ENCODE measurements at places on chromosomes 2 and 18.

DNA sequence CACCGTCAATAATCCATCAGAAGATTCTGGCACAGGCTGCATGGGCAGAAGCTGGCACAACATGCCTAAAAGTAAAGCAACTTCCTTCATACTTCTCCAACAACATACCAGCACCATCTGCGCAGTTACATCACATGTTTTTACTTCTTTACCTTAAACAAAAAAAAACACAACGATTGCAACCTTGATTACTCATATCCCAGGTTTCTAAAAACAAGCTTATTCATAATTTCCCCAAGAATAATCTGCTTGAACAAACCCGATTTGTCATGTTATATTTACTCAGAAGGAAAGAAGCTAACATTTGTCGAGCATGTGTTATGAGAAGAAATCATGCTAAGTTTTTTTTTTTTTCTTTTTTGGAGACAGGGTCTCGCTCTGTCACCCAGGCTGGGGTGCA is 54.7 kb downstream of the THADA start:
- no peak for DNase-seq

DNA sequence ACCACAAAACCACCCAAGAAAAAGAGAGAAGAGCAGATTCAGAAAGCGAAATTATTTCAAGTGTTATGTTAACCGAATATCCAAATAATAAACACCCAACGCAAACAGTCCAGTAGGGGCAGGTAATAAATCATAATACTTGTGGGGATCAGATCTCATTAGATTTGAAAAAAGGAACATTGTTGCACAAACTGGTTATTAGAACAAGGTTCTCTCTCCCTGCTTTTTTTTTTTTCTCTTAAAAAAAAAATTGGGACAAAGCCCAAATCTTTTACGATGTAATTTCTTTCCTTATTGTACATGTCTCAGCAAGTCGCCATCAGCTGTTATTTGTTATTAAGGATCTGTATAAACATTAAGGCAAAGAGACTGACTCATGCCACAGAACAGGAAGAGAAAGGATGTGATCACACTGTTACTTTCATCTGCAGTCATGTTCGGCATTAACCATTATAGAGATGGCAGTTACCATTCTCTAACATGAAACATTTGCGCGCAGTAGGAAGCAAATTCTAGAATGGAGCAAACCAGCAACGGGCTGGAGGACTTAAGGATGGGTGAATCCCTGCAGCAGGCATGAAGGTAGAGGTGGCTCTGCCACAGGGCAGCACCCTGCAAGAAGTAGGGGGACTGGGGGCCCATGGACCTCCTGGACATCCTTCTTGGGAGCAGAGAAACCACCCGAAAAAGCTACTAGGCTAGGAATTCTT is 42.0 kb downstream of the EPHA4 start:
- DNase-seq: no peak

DNA sequence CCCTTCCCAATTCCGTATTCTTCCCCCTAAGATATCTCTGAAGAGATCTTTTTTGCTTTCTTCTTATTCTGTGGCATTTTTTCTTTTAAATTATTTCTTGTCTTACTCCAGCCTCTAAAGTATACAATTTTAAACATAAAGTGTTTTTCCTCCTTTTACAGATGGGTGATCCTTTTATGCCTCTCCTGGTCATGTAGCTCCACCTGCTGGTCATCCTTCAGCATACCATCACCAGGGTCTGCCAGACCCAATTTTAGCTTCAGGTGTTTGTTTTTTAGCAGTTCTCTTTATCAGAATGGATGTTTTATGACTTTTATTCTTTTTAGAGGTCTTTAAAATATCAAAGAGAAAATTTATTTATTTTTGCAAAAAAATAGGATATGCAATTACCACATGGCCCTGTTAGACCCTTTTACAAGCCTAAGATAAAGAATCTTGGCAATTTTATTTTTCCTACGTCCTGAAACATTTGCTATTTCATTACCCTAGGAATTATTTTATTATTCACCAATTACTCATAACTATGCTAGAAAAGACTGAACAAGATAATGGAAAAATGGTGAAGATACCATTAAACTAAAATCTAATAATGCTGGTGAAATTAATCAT is 55.5 kb downstream of the PIGN start:
- DNase-seq: no peak

DNA sequence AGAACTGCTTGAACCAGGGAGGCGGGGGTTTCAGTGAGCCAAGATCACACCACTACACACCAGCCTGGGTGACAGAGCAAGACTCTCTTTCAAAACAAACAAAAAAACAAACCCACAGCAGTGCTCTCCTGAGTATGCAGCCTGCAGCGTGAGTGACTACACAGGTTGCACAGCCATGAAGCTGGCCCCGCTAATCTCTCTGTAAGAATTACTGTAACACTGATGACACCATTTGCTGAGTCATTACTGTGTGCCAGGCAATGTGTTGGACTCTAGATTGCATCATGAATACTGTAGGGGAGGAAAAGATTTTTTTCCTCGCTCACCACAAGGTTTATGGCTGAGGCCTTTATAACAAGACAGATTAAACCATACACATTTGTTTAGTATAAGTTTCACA is 118.6 kb upstream of the ATP8B1 start:
- DNase-seq: no peak

DNA sequence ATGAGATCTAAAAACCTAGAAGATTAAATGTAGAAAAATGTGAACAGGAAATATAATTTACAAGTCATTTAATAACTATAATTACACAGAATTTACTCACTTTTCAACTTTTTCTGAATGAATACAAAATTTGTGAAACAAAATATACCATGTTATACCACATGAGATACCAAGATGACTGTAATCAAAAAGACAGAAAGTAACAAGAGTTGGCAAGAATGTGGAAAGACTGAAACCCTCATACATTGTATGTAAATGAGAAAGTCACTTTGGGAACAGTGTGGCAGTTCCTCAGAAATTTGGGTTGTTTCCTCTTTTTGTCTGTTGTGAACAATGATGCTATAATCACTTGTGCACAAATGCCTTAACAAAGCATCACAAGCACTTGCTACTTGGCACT is 145.4 kb upstream of the ZNF804A start:
- no peak for DNase-seq

DNA sequence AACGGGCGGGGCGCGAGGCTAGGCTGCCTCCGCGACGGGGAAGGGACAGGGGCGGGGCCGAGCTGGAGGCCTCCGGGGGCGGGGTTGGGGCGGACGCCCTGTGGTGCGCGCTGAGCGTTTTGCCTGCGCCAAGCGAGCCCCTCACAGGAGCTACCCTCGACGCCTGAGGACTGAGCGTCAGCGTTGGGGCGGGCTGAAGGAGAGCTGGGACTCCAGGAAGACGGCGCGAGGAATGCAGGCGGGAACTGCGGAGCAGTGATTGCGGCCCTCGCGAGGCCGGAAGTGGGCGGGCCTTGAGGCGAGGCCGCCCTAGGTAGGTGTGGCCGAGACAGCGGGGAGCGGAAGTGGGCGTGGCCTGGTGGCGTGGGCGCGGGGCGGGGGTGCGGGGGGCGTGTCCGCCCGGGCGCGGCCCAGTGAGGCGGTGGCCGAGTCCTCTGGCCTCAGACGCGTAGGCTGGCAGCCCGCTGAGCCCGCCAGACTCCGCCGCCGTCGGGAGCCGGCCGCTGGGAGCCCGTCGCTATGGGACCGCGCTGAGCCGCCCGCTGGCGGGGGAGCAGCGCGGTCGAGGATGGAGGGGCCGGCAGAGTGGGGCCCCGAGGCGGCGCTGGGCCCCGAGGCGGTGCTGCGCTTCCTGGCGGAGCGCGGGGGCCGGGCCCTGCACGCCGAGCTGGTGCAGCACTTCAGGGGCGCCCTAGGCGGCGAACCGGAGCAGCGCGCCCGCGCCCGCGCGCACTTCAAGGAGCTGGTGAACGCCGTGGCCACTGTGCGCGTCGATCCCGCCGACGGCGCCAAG is at the start of the genes SEPTIN10 and SOWAHC:
Gene SEPTIN10 (minus strand): TSS at position 45 of the 793 bp plus-strand sequence. CDS start 139 bp downstream, outside the sequence.
Gene SOWAHC (plus strand): TSS at position 443 of the 793 bp plus-strand sequence. CDS start 126 bp downstream, at position 569.
- peak; percentile 97 for DNase-seq

- DNase-seq: no peak
Observed at GRCh38 chr2:235433860-235434259, 60.0 kb upstream of the AGAP1 start.

DNA sequence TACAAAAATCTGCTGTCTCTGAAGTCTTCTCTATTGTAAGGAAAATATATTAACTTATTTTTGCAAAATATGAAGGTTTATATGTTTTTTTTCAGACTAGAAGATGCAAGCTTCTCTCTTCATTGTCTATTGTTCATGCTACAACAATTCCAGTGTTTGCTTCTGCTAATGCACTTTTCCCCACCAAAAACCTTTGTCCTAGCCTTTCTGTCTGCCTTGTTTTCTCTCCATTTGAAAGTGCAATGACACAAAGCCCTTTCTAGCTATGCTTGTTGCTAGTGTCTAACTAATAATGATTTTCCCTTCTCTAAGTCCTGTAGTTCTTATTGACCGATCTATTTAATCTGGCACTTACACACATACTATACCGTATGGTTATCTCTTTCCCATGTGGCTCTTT is 369.5 kb upstream of the CELF4 start:
- DNase-seq: no peak

DNA sequence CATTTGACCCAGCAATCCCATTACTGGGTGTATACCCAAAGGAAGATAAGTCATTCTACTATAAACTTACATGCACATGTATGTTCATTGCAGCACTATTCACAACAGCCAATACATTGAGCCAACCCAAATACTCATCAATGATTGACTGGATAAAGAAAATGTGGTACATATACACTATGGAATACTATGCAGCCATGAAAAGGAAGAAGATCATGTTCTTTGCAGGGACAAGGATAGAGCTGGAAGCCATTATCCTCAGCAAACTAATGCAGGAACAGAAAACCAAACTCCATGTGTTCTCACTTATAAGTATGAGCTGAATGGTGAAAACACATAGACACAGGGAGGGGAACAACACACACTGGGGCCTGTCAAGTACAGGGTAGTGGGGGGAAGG is 226.7 kb upstream of the HNMT start:
- no peak for DNase-seq

DNA sequence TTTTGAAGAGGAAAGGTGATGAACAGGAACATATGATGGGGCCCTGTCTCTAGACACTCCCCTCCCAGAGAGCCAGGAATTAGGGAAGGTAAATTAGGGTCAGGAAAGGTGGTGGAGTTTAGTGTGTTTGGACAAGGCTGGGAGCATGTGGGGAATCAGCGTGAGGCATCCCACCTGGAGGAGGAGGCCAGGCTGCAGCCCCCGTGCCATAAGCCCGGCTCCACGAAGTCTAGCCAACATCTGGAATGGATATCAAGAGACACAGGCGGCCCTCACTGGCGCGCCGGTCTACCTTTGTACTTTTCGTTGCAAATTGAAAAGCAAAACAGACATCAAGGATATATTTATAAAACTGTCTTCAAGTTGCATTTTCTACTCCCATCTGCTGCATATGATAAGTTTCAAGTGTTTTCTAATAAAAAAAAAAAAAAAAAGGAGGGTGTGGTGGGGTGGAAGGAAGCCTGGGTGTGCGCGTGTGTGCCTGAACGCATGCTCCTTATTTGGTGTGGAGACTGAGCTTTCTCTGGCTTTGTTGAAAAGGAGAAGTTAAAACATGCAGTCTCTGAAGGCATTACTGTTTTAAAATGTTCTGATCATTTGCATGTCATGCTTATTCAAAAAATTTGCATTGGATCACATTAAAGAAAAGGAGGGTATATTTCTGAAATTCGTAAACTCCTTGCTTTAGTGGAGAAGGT is 546.7 kb upstream of the ID2 start:
- no peak for DNase-seq

DNA sequence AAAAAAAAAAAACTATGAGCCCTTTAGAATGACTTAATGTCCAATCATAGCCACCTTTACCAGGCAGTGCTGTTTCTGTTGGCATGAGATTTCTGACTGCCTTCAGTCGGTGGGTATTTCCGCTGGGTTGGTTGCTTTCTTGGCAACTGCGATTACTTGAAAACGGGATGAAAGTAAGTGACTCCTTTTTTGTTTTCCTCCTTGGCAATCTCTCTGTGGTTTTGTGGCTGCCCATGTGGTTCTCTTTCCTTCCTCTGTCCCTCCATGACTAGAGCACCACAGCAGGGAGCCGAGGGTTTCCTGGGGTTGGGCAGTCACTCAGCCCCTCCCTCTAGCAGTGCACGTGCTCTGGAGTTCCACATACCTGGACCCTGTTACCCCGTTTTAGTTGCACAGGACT is 112.1 kb downstream of the KLHL29 start:
- no peak for DNase-seq

- no peak for DNase-seq
Observed at GRCh38 chr2:134259571-134259970, 5.7 kb downstream of the MGAT5 start.

- no peak for DNase-seq
Observed at GRCh38 chr2:222743251-222743812, 71.9 kb downstream of the MOGAT1 start.

- no peak for DNase-seq
Observed at GRCh38 chr2:106161938-106162820, 31.9 kb downstream of the UXS1 start.

GRCh38 chr2:141899740-141900139 is 231.1 kb downstream of the LRP1B start:
- DNase-seq: no peak

DNA sequence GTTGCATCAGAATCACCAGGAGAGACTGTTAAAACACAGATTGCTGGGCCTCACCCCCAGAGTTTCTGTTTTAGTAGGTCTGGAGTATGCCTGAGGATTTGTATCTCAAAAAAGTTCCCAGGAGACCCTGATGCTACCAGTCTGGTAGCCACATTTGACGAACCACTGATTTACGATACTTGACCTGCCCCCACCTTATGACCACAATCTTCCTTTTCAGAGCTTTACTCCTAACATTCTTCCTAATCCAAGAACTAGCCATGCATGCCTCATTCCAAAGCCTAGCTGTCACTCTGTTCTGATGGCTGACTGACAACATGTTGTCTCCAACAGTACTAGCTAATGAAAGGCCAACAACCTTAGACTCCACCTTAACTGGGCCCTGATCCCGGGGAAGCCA is 191.4 kb downstream of the MBD2 start:
- no peak for DNase-seq

GRCh38 chr2:9105601-9106337 is 100.8 kb upstream of the ASAP2 start:
- DNase-seq: no peak

GRCh38 chr18:46283268-46283667 is 179.1 kb downstream of the HAUS1 start:
- DNase-seq: no peak

Measured in cardiac septum (tissue), 1 donor.